ENCODE measurements at places on chromosomes 6 and 20.

DNA sequence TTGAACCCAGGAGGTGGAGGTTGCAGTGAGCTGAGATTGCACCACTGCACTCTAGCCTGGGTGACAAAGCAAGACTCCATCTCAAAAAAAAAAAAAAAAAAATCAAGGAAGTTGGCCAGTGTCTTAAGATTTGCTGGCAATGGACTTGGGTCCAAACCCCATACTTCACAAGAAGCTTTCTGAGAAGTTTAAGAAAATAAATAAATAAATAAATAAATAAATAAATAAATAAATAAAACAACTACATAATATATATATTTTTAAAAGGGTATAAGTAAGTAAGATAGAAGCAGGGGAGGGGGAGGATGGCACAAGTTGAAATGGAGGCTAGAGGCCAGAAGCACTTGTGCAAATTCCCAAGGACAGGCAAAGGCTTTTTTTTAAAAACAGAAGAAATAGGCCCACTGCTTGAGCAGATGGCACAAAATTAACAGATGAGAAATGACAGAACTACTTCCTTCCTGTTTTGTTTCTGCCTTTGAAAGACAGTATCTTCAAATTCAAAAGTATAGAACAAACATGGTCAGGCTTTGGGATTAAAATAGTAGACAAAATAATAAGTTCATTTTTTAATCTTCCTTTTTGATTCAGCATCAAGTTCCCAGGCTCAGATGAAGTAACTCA lies 287.7 kb downstream of the ALDH8A1 start:
- no peak for DNase-seq

- DNase-seq = no peak
These were observed 5.3 kb downstream of the ANKRD6 start for GRCh38 chr6:89438248-89438647.

- DNase-seq = no peak
These were observed 19.7 kb upstream of the EFHC1 start for GRCh38 chr6:52400313-52401041.

GRCh38 chr6:54892831-54893230 lies 46.3 kb downstream of the FAM83B start:
- DNase-seq = no peak

GRCh38 chr6:5394280-5394679 lies 133.0 kb downstream of the FARS2 start:
- DNase-seq = no peak

- DNase-seq = peak; percentile 40
These were observed at the start of gene EZR for GRCh38 chr6:158819213-158819976. Gene EZR (minus strand): TSS chr6:158819368. CDS start chr6:158818093, 1,275 bp downstream.

DNA sequence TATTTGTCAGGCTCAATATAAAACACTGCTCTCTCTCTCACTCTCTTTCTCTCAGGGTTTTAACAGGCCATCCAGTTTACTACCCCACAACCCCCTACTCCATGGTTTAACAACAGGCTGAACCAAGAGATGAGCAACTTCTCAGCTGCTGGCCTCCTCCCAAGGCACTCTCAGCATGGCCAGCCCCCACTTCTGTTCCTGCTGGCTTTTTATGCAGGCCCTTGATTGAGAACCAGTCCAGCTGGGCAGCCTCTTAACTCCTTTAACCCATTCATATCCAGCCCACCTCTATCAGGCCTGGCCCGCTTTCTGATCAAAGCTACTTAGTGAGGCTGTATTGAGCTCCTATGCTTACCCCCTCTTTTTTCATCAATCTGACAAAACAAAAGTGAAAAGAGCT lies 346.8 kb upstream of the POU3F2 start:
- no peak for DNase-seq

DNA sequence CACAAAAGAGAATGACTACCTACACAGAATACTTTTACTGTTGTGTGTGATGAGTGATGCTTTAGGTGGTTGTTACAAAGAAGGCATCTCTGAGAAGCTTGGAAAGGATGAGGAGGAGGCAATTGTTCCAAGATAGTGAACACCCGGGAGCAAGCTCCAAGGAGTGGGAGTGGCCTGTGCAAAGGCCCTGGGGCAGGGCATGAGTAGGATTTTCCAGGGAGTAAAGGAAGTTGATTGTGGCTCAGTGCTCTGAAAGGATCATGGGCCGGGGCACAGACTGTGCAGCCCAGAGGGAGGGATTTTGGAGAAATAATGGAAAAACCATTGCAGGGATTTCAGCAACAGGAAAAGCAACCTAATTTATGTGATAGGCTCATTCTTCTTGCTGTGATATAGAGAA lies 264.3 kb downstream of the CDH26 start:
- no peak for DNase-seq

GRCh38 chr20:32358883-32359632 lies 927 bp downstream of the ASXL1 start:
- DNase-seq = peak; percentile 62

DNA sequence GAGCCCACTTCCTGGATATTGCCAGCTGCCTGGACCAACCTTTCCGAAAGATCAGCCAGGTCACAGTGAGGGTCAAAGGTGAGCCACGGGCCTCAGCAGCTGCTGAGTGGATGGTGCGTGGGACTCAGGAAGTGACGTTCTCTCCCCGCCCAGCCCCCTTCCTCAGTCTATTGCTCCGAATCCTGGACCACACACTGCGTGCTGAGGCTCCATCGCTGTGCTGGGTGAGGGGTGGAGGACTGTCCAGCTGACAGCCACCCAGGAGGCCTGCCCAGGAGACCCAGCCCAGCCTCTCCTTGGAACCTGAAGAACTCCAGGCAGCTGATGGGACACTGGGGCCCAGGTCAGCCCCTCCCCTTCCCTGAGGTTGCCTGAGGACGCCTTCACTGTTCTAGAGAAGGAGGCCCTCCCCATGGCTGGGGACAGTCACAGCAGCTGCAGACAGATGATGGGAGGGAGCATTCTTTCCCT lies 94.4 kb upstream of the CD93 start:
- no peak for DNase-seq

GRCh38 chr6:147808640-147809039 lies 300.1 kb downstream of the SAMD5 start:
- DNase-seq = no peak

DNA sequence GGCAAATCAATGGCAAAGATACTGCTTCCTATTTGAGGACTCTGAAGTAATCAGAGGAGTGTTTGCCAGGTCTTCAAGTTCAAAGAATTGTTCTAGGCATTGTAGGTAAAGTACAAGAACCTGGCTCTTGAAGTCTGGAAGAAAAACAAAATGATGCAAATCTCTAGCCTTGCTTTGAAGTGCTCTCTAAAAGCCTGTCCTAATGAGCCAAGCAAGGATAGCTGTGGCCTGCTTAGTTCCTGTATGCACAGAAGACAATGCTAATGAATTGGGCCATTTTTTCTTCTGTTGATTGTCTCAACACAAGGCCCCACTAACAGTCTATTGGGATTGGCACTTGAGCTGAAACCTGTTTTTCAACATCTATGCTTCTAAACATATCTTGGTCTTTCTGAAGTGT lies 165.0 kb upstream of the POU3F2 start:
- peak; percentile 48 for DNase-seq

DNA sequence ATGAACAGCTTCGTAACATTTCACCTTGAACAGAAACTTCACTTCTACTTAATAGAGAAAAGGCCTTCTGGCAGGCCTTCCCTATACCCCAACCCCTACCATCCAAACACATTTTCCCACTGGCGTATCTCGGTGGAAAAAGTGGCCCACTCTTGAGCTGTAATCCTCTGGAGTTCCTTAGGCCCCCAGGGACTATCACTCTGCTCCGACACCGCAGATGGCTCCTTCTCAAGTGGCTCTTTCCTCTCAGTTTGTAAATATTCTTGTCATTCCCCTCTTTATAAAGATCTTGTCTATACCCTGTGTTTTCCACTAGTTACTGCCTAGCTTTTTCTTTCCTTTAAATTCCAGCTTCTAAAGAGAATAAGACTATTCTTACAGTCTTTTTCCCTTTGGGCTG lies 108.7 kb downstream of the MYB start:
- no peak for DNase-seq

DNA sequence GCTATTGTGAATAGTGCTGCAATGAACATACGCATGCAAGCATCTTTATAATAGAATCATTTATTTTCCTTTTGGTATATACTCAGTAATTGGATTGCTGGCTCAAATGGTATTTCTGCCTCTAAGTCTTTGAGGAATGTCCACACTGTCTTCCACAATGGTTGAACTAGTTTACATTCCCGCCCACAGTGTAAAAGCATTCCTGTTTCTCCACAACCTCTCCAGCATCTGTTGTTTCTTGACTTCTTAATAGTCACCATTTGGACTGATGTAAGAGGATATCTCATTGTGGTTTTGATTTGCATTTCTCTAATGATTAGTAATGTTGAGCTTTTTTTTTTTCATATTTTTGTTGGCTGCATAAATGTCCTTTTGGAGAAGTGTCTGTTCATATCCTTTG lies 208.7 kb downstream of the PHF3 start:
- no peak for DNase-seq

DNA sequence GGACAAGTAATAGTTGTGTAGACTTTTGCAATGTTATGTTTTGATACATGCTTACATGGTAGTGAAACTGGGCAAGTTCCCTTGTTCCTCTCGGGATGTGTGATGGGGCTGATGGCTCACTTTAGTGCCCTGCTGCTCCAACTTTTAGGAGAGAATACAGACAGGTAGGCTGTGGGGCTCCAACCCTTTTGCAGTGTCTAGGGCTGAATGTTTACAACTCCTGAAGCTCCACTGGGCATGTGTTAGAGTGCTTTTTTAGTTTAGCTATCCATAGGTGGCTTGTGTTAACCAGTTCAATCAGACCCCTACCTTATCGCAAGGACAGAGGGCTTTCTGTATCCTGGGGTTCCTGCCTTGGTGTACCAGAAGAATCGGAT lies 33.8 kb downstream of the SERPINB6 start:
- no peak for DNase-seq

DNA sequence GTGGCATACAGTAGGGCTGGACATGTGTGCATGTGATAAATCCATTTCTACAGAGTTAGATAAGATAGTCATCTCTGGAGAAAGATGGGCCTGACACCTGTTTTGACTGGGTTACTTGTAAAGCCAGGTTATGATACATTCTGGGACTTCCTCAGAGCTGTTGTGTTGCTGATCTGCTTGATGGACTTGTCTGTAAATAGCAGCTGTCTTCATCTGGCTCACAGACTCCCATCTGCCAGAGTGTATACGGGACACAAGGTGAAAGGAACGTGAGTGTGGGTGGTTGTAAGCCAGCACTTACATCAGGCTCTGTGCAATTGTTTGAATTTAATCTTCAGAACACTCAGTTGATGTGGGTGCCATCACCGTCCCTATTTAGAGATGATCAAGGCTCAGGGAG lies 49.8 kb downstream of the ZDHHC14 start:
- no peak for DNase-seq

DNA sequence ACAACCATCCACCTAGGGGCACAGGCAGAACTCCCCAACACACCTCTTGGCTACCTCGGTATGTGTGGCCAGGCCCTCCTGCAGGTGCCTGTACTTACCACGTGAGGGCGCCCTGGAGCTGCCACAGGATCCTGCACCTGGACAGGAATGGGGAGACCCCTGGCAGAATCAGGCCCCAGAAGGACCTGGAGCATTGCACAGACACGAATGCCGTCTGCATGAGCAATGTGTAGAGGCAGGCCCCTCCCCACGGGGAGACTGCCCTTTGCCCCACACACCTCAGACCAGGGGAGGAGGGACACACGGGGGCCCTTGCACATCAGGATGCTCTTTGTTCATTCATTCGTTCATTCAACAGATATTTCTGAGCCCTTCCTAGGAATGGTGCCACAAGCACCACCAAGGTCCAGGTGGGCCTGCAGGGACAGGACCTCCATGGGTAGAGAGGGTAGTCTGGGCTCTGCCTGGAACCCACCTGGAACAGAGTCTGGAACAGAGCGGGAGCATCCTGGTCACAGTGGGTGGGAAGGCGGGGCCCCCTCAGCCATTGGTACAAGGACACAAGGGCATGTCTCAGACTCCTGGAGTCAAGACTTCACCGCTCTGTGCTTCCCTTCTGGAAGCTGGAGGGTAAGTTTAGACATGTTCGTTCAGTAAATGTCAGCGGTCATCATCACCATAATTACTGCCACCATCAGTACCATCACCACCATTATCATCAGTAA lies 32.3 kb downstream of the YTHDF1 start:
- DNase-seq = peak; percentile 31

DNA sequence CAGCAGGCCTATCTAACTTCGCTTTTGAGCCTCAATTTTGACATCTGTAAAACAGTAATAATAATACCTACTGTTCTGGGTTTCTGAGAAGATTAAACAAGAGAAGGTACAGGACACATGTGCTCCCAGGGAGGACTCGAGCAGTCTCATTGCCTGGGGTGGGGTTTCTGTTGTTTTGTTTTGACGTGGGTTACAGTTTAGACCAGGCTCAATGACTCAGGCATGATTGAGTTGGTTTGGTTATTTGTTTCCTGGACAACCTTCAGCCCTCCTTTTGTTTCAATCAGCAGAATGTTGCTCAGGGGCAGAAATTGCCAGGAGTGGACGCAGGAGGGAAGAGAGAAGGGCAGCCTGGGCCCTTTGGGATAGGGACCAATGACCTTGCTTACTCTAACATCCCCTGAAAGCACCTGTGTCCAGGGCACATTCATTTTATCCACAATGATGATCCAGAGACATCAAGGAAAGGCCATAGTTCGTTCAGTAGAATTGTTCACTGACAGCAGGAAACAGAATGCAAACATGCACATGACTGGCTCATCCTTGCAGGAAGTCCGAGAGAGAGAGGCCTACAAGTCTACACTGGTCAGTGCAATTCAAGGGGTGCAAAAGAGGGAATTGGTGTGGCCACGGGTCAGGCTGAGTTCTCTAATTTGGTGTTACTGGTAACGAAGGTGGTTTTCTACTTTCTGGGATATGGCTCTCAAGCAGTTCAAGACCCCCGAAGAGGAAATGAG lies 74.5 kb upstream of the MRPS10 start:
- DNase-seq = no peak

GRCh38 chr6:112209131-112209530 lies 45.2 kb downstream of the LAMA4 start:
- DNase-seq = no peak

DNA sequence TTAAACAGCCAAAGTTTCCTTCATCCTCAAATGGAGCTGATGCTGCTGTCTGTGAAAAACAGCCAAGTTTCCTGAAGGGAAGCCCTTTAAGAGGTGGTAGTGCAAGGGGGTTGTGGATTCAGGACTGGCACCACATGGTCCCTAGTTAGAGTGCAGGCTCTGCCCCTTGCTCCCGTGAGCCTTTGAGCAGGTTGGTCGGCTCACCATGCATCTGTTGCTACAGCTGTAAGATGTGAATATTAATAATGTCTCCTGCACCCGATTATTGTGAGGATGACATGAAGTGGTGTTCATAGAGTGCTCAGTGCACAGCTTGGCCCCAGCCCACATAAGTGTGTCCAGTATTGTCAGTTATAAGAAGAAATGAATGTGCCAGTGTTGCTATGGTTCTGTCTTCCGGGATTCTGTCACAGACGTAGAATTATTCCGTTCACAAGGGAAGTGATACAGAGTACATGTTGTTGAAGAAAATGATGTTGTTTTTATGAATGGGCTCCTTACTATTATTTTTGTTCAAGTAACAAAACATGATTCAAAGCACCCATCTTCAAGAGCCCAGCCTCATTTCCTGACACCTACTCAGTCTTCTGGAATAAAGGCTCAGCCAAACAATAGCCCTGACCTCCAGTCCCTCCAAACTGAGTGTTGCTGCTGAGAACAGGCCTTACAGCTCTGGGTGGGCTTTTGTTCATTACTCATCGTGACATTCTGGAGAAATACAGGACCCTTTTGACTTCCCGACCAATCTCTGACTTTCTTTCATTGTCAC lies 2.9 kb upstream of the PKIG start:
- DNase-seq = no peak

GRCh38 chr6:101352316-101352715 lies 41.2 kb upstream of the GRIK2 start:
- DNase-seq = no peak

Measured in NCI-H2029 (cell line).